ENCODE measurements at places on chromosomes 7 and 10.

- DNase-seq: no peak
Observed at GRCh38 chr7:29204491-29205272, 10.1 kb downstream of the CHN2 start.

DNA sequence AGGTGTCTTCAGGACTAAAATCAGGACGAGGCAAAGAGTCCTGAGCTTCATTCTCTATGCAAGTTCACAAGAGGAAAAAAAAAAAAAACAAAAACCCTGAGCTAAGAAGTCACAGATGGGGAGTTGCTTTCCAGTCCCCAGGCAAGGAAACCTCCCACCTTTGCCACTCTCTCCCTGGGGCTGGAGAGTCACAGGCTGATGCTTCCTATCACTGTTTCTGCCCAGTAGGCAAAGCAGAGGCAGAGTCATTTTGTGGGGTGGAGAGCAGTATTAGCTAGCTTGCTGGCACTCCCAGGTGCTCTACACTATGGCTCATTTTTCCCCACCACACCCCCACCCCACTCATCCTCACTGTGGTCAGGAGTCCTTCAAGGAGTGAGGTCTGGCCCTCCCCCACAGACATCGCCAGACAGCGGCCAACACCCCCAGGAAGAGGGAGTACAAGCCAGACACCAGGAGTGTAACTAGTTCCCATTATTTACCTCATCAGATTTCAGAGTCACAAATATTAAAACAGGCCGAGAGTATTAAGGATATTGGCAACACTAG, 34.6 kb upstream of the UNC5B start:
- DNase-seq: no peak

- no peak for DNase-seq
Observed at GRCh38 chr7:98315318-98315993, 34.0 kb downstream of the BRI3 start.

GRCh38 chr10:97384641-97385040, 16.5 kb downstream of the RRP12 start:
- DNase-seq: no peak

DNA sequence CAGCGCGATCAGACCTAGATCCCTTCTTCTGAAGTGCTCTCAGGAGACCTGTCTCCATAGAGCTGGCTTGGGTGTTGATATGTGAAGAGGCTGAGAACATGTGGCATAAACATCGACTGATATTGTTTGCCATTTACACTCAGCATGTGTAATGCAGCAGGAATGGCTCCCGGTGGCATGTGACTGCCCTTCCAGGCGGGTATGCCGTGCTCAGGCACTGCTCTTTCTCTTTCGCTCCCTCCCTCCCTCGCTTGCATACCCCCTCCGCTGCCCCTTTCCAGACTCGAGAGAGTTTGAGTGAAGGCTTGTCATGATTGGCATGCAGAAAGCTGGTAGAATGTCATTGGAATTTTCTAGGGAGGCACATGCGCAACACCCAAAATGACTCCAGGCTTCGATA, 107.3 kb upstream of the PDCD4 start:
- no peak for DNase-seq

- DNase-seq: peak; percentile 8
Observed at GRCh38 chr7:149093228-149093627, 2.7 kb upstream of the ZNF786 start.

- no peak for DNase-seq
Observed at GRCh38 chr10:773562-774161, 84.2 kb upstream of the DIP2C start.

DNA sequence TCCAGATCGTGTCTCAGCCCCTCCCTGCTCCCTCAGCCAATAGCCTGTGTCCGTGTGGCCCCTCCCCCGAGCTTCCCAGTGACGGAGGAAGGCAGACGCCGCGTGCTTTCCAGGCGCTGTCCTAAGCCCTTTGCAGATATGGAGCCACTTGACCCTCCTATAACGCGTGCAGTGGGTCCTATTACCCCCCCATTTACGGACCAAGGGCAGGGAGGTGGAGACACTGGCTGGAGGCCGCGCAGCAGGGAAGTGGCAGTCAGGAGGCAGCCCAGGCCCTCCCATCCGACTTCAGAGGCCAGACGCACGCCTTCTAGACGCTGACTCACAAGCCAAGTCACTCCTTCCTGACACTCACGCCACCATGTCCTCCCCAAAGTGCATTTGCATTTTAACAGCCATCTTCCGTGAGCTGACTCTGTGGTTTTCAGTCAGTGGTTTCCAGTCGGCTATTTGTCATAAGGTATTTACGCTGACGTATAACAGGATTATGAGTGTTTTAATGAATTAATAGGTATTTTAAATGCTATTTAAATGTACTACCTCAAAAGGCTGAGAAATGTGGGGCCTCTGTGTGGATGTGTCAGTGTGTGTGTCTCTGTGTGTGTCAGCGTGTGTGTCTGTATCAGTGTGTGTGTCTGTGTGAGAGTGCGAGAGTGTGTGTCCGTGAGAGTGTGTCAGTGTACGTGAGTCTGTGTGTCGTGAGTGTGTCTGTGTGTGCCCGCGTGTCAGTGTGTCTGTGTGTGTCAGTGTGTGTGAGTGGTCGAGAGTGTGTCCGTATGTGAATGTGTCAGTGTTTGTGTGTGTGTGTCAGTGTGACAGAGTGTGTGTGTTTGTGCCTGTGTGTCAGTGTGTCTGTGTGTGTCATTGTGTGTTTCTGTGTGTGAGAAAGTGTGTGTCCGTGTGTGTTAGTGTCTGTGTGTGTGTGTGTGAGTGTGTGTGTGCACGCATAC, 92.0 kb upstream of the INSIG1 start:
- peak; percentile 97 for DNase-seq

DNA sequence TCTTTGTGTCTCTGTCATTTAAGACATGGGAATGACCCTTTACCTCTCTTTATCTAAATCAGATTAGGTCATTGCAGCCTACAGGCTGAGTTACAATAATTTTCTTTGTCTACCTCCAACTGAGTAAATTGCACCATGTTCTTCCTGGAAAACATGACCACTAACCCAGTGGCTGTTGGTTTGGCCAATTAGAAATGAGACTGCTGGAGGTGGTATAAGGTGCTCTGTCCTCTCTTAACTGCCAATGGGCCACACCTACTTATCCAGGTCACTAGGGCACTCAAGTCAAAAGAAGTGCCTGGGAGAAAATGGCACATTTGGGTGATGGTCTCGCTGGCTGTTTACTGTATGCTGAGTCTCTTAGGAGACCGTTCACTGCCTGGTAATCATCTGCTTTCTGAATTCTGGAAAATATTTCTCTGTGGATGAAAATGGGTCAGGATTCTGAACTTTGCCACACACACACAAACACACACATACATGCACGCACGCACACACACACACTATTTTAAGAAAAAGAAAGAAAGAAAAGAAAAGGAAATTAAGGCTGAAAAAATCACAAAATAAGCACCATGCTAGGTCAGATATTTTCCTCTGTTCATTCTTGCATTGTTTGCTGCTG, 16.4 kb downstream of the STAMBPL1 start:
- no peak for DNase-seq

DNA sequence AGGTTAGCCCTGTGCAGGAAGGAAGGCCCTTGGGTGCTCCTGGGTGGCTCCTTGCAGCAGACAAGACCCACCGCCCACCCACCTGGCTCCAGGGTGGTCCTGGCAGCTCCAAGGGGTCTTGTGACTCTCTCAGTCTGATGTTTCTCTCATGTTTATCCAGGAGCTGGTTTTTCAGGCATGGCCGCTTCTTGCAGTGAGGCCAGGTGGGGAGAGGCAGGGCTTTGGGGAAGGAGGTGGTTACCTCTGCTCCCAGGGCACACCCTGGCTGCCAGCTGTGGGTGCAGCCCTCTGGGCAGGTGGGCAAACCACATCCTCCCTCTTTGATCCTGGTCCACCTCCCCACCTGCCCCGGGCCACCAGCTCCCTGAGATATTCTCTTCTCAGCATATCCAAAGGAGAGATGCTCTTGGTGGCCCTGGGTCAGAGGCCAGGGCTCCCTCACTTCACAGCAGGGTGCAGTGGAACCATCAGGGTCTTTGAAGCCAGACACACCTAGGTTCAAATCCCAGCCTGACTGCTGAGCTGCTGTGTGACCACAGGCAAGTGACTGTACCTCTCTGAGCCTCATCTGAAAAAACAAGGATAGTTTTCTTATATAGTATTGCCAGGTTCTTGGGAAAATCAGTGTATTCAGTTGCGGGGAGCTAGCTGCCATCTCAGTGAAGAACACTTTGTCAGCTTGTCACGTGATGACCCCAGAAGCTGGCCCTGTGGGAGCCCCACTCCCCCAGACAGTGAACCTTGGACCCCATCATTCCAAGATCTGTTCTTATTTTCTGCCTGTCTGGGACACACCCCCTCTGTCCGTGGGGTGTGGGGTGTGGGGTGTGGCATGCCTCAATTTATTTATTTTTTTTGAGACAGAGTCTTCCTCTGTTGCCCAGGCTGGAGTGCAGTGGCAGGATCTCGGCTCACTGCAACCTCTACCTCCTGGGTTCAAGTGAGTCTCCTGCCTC, 11.5 kb downstream of the GTF2IRD1 start:
- no peak for DNase-seq
